ENCODE measurements at places on chromosomes 13 and 19.

DNA sequence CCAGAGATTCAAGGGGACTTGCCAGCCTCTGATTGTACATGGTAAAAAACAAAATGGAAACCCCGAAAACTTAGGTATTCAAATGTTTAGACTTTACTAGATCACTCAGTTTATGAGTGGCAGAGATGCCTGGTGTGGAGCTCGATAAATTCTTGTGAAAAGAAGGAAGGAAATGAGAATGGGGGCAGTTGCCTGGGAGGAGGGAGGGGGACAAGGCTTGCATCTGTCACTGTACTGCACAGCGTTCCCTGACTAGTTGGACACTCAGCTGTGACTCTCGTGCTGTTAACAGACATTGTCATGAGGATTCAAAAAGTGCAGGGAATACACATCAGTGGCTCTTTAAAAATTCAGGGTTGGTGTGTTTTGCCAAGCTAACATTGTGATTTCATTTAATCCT lies 232.9 kb downstream of the ZIC5 start:
- DNase-seq, result no peak

DNA sequence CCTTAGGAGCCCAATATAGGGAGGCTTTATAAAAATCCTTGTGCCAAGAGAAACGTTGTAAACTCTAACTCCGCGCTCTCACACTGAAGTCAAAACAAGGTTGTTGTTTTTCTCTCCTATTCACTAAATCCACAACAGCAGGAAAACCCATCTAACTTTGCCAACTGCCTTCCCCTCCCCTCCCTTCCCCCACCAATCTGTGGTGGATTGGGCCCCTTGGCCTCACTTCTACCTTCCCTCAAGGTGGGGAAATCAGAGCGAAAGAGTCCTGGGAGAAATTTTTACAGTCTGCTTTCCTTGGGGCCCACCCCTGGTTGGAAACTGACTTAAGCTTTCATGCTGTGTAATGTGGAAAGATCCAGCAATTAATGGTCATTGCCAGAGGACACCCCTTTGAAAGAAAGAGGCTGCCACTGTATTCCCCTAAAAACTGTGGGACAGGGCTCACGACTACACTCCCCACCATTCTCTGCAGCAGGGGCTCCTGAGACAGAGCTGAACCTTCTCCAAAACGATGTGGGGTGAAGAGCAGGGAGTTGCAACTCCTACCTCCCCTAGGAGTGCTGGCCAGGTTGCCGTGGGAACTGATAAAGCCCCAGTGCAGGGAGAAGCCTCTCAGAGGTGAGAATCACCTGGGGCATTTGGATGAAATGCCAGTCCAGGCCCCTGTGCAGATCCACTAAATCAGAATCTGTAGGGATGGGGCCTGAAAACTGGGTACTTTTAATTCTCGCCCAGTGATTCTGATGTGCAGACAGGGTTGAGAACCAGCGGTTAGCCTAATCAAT lies 1.1 kb downstream of the DHRS12 start:
- DNase-seq, result no peak

DNA sequence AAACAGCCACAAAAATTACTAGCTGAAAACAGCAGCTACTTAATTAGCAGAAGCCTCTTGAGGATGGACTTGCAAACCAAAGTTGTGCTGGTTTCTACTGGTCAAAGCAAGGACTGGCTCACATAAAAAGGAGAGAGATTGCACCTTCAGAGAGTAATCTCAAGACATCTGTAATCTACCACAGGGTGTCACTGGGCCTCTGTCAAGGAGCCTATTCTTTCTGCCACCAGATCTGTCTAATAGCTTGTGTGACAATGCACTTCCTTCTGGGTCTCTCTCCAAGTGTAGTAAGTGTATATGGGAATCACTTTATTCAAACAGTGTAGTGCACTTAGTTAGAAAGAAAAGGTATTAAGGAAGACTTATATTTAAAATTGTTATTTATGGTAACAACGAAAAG lies 24.4 kb upstream of the ZNF561 start:
- no peak for DNase-seq

- no peak for DNase-seq
These were observed 25.9 kb downstream of the UBAC2 start for GRCh38 chr13:99226513-99226912.
